ENCODE measurements at places on chromosomes 2 and 18. TPM values are rescaled to one million over a fixed set of nuclear protein-coding genes. Genes with fewer than 3 reads are reported as not detected.

- no peak for DNase-seq
Measured at GRCh38 chr2:157256626-157257025, 879 bp upstream of the GALNT5 start.

DNA sequence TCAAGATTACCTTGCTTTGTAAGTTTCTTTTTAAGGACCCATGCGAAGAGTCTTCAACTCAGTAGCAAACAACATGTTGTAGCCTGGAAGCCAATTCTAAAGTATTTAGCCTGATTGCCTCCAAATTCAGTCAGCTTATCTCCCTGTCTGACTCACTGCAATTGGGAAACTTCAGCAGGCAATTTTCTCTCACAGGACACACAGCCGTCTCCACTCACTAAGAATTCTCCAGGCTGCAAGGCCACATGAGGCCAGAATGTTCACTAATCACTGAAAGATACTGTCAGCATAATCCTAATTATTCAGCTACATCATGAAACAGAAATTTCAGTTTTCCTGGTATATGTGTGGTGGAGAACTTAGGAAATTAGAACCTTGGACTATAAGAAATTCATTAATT is 78.1 kb upstream of the PDE1A start:
- no peak for DNase-seq

- no peak for DNase-seq
Measured at GRCh38 chr2:230944123-230944653, 19.1 kb upstream of the GPR55 start.

DNA sequence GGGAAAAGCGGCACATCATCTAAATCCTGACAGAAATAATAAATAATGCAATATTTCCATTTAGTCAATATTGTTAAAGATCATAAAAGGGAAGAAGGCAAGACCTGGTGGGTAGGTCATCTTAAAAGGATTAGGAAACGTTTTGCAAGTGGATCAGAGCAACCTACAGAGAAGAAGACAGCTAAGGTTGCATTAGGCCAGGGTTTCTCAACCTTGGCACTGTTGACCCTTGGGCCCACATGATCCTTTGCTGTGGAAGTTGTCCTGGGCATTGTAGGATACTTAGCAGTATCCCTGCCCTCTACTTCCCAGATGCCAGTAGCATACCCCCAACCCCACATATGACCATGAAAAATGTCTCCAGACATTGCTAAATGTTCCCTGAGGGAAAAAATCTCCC is 55.0 kb downstream of the KLF7 start:
- no peak for DNase-seq

- DNase-seq, result no peak
Measured at GRCh38 chr2:20479835-20480234, 33.0 kb downstream of the RHOB start.

DNA sequence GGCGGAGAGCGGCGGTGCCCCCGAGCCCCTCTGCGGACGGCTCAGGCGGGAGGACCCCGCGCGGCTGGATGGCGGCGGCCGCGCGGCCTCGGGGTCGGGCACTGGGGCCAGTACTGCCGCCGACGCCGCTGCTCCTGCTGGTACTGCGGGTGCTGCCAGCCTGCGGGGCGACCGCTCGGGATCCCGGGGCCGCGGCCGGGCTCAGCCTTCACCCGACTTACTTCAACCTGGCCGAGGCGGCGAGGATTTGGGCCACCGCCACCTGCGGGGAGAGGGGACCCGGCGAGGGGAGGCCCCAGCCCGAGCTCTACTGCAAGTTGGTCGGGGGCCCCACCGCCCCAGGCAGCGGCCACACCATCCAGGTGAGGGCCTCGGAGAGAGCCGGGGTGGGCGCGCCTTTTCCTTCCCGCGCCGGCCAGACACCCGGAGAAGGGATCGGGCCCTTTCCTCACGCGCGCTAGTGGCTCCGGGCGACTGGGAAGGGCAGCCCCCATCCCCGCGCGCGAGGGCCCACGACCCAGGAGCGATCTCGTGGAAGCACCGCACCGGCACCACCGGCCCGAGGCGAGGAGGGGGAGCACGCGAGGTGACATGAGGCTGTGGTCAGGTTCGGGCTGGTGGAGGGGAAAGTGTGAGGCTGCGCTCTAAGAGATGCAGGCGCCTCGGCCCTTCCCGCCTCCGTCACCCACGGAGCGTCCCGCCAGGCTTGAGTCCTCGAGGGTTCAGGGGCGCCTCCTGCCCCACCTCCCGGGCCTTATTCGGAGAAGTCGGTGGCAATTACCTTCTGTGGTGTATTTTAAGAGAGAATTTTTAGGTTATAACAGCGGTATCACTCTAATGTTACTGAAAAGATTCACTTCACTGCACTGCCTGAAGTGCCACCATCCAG is 607 bp downstream of the LAMA3 start:
- no peak for DNase-seq

GRCh38 chr2:107595285-107595684 is 231.4 kb upstream of the RGPD4 start:
- no peak for DNase-seq

DNA sequence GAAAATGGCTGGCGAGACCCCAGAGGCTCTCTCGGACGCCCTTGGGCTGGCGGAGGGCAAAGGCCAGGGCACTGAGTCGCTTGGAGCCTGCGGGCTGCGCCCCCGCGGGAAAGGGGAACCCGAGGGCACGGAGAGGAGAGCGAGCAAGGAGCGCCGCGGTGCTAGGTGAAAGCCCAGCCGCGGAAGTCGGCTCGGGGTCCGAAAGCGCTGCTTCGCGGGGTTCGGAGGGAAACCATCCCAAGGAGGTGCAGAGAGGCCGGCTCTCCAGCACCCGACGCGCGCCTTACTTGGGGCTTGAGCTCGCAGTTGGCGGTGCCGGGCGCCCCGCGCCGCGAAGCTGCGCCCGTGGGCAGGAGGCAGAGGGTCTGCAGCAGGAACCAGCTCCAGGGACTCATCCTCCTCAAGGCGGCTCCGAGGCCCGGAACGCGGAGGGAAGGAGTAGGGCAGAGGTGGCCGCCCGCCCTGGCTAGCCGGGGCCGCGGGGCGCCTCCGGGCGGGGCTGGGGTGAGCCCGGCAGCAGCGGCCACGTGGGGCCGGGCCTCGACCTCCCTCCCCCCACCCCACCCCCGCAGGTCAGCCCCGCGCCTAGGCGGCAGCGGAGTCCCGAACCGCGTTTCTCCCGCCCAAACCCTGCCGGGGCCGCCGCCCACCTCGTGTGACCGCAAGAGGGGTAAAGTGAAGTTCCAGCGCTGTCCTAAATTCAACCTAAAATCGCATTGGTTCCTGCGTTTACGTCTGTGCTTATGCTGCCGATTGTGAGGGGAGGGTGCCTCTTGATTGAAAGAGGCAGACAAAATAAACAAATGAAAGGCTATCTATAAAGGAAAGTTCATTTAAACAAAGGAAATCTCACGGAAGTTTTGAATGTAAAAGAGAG is at the start of gene TRABD2A:
Gene TRABD2A, minus strand, starts transcription at position 440 of the 877 bp plus-strand sequence. Its CDS starts 45 bp downstream, at position 395.
- DNase-seq, result no peak

- no peak for DNase-seq
Measured at GRCh38 chr2:163155279-163155883, 316.8 kb upstream of the KCNH7 start.

DNA sequence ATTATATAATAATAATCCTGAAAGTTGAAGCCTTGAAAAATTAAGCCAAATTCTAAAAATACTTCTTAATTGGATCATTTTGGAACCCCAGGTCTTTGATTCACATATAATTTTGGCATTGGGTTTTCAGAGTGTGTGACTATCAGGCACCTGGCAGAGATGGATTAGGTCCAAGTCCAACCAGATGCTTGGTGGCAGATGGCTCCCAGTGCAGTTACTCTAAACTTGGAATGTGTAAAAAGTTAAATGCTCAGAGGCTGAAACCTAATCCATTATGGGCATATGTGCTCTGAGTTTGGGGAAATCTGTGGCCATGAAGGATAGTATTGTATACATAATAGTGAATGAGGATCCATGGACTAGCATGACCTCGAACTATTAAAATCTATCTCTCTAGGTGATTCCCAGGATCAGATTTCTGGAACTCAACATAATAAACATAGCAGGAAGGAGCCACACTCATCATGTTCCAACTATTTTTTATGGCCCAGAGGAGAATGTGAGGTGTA is 333.0 kb downstream of the RPRM start:
- DNase-seq, result no peak

DNA sequence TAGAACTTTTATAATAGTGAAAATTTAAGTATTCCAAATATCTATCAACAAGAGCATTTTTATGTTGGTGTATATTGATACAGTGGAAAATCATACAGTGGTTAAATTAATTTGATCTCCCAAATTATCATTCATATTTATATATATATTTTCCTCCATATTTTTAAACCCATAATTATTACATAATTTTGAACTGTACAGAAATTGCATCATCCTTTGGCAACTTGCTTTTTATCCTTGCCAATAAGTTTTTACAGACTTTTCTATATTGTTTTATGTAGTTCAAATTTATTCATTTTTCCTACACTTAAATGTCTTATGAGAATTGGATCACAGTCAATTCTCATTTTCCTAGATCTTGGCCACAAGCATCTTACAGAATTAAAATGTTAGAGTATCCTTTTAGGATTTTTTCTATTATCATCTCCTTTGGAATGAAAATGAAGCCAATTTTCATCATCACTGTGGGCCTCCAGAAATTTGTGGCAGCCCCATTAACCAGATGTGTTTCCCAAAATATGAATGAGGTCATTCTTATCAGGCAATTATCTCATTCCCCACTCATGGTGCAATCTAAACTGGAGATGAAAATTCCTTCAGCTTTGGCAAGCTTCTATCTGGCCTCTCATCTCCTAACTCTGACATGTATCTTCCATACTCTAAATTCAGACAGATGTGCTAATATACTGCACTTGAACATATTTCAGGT is 94.2 kb upstream of the DLGAP1 start:
- no peak for DNase-seq

- DNase-seq, result no peak
Measured at GRCh38 chr2:184628051-184628450, 29.7 kb downstream of the ZNF804A start.

DNA sequence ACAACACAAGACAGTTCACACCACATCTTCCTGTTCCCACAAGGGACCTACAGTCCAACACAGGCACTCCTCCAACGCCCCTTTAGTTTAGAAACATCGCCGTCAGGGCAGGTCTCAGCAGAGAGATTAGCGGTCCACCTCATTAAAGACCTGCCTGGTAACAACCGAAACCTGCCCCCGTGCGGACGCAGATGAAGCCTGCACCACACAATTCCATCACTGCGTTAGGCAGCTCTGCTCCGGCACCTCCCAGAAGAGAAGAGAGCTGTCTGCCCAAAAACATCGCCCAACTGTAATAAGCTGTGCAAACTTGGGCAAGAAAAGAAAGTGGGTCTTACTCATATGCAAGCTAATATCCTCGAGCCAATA is 32.7 kb downstream of the ZNF516 start:
- DNase-seq, result no peak

GRCh38 chr2:30147715-30148610 is 1.2 kb downstream of the YPEL5 start:
- DNase-seq, result peak; percentile 91

- DNase-seq, result no peak
Measured at GRCh38 chr2:52749764-52750163, 1017.8 kb upstream of the CHAC2 start.

GRCh38 chr2:145653553-145653952 is 1133.6 kb upstream of the ZEB2 start:
- no peak for DNase-seq

GRCh38 chr18:49250816-49251388 is 209.5 kb downstream of the DYM start:
- no peak for DNase-seq

GRCh38 chr2:72915907-72916742 is 1.2 kb upstream of the EMX1 start:
- no peak for DNase-seq

DNA sequence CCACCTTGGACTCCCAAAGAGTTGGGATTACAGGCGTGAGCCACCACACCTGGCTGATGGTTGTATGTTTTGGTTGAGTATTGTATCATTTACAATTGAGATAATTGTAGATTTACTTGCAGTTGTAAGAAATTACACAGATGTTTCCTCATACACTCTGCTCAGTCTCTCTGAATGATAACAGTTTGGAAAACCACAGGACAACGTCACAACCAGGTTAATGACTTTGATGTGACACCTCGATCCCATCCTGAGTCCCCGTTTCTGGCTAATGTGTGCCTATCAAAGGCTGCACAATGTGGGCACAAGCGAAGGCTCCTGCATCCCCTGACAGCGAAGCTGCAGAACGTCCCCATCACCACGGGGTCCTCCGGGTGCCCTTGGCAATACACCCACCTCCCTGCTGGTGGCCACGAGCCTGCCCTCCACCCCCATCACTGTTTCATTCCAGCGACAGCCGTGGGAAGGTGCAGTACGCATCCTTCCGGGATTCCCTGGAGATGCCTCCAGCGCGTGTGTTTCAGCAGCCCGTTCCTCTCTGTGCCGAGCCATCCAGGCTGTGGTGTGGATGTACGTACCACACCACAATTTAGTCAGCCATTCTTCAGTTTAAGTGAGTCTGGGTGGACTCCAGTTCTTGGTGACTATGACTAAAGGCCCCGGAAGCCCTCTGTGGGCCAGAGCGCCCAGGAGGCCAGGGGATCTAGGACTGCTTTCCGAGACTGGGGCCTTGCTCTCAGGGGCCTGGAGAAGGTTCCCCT is 4.3 kb upstream of the PDCD1 start:
- DNase-seq, result no peak

DNA sequence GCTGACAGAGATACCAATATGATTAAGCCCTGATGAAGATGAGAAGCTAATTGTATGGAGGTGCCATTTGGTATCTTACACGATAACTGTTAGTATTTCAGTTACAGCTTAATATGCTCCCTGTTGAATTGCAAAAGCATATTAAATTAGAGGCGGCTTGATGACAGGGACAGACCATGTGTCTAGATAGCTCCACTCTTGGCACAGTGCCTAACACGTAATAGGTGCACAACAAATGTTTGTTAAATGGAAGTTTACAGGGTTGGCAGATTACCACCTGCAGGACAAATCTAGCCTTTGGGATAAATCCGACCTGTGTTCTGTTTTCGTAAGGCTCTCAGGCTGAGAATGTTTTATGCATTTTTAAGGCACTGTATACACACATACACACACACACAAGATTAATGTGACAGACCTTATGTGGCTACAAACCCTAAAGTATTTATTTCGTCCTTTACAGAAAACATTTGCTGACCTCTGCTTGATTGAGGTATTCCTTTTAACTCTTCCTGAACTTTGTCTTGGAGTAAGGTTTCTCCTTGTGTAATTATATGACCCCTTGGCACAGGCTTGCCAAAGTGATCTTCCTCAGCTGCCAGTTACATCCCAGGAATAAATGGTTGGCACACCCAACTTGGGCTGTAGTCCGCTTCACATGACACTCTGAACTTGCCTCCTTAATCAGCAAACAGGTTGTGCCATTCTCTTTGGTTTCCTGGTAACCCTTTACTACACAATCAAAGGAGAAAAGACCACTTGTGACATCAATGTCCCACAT is 348.9 kb downstream of the HRH4 start:
- no peak for DNase-seq

GRCh38 chr18:36099311-36099710 is 29.8 kb downstream of the SLC39A6 start:
- no peak for DNase-seq

GRCh38 chr2:232348936-232349335 is 29.6 kb upstream of the ALPP start:
- DNase-seq, result no peak

GRCh38 chr2:43331422-43331821 is 105.0 kb upstream of the ZFP36L2 start:
- DNase-seq, result no peak

The NUP35 gene
- 22.6 TPM for total RNA-seq

The ERFE gene
- total RNA-seq, result 0.85 TPM

The VIL1 gene
- 0.54 TPM for total RNA-seq

The C2orf76 gene
- total RNA-seq, result 8.4 TPM

The FSHR gene
- not detected for total RNA-seq

The SAG gene
- total RNA-seq, result not detected

The SEMA4C gene
- total RNA-seq, result 102 TPM

The SLC38A11 gene
- 0.59 TPM for total RNA-seq

The TMEFF2 gene
- 18.1 TPM for total RNA-seq

The ITGB1BP1 gene
- 39.8 TPM for total RNA-seq

All from mesothelial cell of epicardium (in vitro differentiated cells).